SJCRH30 (cell line): ENCODE measurements at places on chromosomes 4 and X.
A peak's percentile ranks its signal among the peaks of the same experiment; 100 is the strongest.

DNA sequence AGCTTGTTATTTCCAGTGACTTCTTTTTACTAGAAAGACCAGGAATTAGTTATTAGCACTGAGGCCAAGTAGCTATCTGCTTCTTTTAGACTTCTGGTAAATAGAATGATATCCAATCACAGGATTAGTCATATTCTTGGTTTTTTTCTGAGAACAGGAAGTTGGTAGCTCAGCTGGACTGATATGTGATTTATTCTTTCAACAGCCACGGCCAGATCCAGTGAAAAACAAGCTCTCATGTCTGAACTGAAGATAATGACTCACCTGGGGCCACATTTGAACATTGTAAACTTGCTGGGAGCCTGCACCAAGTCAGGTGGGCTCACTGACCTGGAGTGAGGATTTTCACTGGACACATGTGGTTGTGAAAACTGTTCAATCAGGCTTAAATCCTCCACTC is 48.6 kb downstream of the PDGFRA start:
- no peak for DNase-seq

- no peak for DNase-seq
These were observed 12.3 kb downstream of the MSX1 start for GRCh38 chr4:4871573-4872313.

- DNase-seq = no peak
These were observed 152.7 kb upstream of the FAM241A start for GRCh38 chr4:111992351-111993168.

DNA sequence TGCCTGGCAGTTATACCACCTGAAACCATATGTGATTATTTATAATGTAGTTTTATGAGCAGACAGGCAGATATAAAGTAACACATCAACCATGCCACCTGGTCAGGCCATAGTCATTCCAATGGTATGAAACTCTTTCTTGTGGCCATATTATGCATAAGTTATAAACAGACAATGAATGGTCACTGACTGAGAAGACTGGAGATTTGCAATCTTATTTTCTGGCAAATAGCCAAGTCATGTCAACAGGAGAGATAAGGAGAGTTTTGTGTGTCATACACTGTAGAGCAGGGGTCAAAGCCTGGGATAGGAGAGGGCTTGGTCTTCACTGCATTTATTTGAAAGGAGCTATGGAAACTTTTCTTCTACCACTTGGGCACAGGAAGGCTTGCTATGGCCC is 29.5 kb downstream of the SORBS2 start:
- no peak for DNase-seq

GRCh38 chrX:110004731-110005369 is 1.9 kb downstream of the TMEM164 start:
- no peak for DNase-seq

- peak; percentile 2 for DNase-seq
These were observed 74.4 kb upstream of the NAP1L2 start for GRCh38 chrX:73289039-73289438.

GRCh38 chr4:82787342-82787741 is 11.3 kb downstream of the SCD5 start:
- no peak for DNase-seq

DNA sequence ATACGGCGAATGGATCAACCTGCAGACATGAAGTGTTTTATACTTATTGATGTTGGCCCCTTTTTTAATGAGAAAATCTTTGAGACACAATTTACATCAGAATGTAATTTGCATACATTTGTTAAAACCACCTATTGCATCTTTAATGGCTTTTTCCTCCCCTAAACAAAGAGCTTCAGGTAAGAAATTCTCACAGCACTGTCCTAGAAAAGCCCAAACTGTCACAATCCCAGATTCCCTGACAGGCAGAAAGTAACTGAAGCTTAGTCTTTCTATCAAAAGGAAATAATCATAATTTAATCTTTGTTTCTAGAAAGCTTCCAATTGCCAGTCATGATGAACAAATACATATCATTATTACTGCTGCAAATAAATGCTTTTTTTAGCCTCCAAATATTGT is 407.9 kb downstream of the TMA16 start:
- DNase-seq = no peak

GRCh38 chrX:11647138-11647537 is 18.6 kb downstream of the ARHGAP6 start:
- DNase-seq = no peak

- DNase-seq = no peak
These were observed 166.4 kb upstream of the NPY2R start for GRCh38 chr4:155042014-155042413.
